ENCODE measurements at places on chromosomes 11 and 22. TPM values are rescaled to one million over a fixed set of nuclear protein-coding genes. Genes with fewer than 3 reads are reported as not detected.

Gene TRIM48
- total RNA-seq: not detected

DNA sequence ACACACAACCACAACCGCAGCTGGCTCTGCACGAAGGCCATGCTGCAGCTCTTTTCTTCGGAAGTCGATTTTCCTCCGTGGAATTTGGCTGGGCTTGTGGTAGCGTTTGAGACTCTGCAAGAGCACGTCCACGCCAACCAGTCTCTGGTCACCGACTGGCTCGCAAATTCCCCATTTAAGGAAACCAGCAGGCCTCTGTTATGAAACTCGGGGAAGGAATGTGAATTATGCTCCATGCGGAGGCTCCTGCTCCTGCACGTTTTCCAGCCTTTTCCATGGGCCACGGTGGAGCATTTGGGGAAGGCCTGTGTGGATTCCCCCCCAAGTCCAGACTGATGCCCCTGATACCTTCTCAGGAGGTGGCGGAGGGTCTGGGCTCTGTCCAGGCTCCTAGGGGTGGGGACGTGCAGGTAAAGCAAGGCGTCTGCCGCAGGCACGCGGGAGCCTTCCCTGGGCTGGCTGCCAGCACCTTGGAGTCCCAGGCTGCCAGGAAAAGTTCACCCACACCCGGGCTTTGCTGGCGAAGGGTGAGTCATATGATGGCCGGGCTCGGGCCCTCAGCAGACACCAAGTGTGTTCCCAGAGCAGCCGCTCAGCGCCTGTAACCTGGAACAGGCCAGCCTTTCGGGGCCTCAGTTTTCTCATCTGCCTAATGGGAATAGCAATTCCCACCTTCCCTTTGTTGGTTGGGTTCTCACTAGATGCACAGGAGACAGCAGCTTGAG, 41.9 kb downstream of the LRP5 start:
- peaks cover 49% of the 10 kb centered on the region for H3K4me1 ChIP-seq
- H3K27ac ChIP-seq: peak overlapping the region; percentile 32
- DNase-seq: no peak
- H3K36me3 ChIP-seq: peaks cover 2% of the 10 kb centered on the region

DNA sequence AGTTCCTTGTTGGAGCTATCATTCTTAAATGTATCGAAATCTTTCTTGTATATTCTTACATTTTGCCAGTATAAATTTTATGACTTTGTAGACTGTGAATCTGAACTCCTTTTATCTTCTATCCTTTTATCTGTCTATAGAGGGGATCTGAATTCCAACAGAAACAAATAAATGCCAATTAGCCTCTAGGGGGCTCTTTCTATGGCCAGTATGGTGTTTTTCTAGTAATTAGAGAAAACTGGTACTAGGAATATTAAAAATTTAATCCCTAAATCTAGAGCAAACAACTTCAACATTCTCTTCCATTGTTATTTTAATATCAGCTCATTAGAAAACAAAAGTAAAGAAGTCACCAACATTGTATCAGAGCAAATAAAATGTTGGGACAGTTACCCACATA, 21.5 kb upstream of the CAT start:
- DNase-seq: no peak
- no peaks in the 10 kb centered on the region for H3K27me3 ChIP-seq
- no peak overlapping the region for H3K27ac ChIP-seq
- H3K4me3 ChIP-seq: no peak overlapping the region

Gene PGA3
- total RNA-seq: 0.25 TPM

GRCh38 chr11:114622858-114623257, 27.3 kb upstream of the NXPE4 start:
- H3K4me1 ChIP-seq: no peaks in the 10 kb centered on the region
- H3K27me3 ChIP-seq: no peaks in the 10 kb centered on the region
- H3K27ac ChIP-seq: no peak overlapping the region

Gene CENPM
- total RNA-seq: 26.3 TPM

DNA sequence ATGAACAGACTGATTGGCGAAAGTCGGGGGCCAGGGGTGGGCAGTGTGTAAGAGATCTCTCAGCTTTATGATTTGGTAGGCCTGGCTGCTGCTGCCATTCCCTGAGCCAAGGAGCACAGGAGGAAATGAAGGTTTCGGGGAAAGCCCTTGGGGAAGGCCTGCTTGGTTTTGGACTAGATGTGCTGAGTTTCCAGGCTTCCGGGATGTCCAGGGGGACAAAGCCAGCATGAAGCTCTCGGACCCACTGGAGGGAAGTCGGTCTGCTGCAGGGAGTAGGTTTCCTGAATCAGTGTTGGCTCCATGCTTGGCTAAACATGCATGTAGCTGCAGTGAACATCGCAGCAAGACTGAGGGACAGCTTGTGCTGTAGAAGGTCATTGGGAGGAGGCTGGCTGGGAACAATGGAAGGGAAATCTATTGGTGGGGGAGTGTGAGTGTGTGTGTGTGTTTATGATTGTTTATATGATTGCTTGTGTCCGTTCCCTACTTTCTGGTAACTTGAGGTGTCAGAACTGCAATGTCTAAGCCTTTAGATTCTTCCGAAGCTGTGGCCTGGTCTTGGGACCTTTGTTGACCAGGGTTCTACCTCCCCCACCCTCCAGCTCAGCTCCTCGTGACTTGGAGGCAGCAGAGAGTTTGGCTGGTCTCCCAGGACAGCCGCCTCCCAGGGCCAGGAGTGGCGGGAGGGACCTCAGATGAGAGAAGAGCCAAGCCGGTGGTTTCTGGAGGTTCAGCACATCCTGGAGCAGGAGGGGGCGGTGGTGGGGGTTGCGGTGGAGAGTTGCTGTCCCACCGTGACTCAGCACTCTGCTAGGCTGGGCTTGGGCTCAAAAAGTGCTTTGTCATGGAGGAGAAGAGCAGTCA, 4.0 kb upstream of the FTH1 start:
- H3K27me3 ChIP-seq: no peaks in the 10 kb centered on the region
- H3K4me1 ChIP-seq: peaks cover 25% of the 10 kb centered on the region
- no peaks in the 10 kb centered on the region for H3K36me3 ChIP-seq
- peak; percentile 97 for DNase-seq
- peak overlapping the region; percentile 89 for H3K27ac ChIP-seq

Gene RASL10A
- 0.75 TPM for total RNA-seq

- H3K4me1 ChIP-seq: no peaks in the 10 kb centered on the region
- DNase-seq: no peak
- H3K4me3 ChIP-seq: no peak overlapping the region
- H3K36me3 ChIP-seq: no peaks in the 10 kb centered on the region
These were observed 11.3 kb downstream of the FAR1 start for GRCh38 chr11:13679768-13680167.

Gene TLCD5
- 0.50 TPM for total RNA-seq

GRCh38 chr22:17334983-17335382, 34.3 kb upstream of the CECR2 start:
- no peaks in the 10 kb centered on the region for H3K27me3 ChIP-seq
- no peaks in the 10 kb centered on the region for H3K36me3 ChIP-seq
- no peak overlapping the region for H3K4me3 ChIP-seq
- no peak overlapping the region for H3K27ac ChIP-seq

DNA sequence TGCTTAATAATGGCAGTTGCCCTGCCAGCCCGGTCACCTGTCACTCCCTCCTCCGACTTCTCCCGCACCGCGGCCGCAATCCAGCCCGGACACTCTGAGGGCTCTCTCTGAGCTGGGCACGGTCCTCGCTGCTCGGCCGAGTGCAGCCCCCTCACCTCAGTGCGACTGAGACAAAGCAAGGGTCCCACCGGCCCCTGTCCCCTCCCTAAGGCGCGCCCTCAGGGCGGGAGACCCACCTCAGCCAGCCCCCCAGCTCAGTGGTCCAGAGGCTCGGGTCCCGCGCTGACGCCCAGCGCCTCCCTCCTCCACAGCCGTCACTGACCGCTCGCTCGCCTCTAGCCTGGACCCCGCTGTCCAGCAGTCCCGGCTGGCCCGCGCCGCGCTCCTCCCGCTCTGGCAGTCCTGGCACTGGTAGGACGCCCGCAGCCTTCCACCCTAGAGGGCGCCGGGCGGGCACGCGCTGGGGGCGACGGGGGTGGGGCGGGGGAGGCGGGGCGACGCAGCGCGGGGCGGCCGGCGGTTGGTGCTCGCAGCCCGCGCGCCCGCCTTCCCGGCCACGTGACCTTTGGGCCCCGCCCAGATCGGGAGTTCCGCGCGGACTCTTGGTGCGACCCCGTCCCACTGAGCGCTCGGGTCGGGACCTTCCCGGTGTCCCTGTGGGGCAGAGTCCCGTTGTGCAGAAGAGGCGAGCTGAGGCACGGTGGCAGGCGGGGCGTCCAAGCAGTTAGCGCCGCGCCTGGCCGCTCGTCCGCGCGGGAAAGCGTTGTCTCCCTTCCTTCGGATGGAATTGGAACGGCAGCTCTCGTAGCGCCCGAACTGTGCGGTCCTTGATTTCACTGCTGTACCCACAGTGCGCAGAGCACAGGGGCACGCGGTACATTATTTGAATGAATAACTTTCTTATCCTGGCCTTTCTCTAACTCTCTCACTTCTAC, 7.8 kb upstream of the L3MBTL2 start:
- H3K27ac ChIP-seq: peak overlapping the region; percentile 75
- peaks cover 24% of the 10 kb centered on the region for H3K4me1 ChIP-seq
- DNase-seq: peak; percentile 87
- H3K27me3 ChIP-seq: no peaks in the 10 kb centered on the region

Gene TMEM45B
- total RNA-seq: 6.3 TPM
